ENCODE measurements at places on chromosomes 7 and 10.

DNA sequence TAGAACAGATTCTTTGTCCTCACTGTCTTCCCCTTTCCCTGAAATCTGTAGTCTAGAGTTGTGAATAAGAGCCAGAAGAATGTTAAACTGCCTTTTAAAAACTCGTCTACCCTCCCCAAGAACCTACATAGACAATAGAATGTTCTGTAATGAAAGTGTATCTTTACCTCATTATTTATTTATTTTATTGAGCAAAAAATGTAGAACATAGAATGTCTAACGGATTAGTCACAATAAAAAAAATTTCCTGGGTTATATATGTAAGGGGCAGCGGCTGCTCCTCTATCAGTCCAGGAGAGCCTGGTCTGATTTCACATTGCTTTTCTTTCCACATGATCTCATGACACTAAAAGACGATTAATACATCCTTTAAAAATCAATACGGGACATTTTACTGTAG lies 135.7 kb downstream of the SDK1 start:
- no peak for DNase-seq

DNA sequence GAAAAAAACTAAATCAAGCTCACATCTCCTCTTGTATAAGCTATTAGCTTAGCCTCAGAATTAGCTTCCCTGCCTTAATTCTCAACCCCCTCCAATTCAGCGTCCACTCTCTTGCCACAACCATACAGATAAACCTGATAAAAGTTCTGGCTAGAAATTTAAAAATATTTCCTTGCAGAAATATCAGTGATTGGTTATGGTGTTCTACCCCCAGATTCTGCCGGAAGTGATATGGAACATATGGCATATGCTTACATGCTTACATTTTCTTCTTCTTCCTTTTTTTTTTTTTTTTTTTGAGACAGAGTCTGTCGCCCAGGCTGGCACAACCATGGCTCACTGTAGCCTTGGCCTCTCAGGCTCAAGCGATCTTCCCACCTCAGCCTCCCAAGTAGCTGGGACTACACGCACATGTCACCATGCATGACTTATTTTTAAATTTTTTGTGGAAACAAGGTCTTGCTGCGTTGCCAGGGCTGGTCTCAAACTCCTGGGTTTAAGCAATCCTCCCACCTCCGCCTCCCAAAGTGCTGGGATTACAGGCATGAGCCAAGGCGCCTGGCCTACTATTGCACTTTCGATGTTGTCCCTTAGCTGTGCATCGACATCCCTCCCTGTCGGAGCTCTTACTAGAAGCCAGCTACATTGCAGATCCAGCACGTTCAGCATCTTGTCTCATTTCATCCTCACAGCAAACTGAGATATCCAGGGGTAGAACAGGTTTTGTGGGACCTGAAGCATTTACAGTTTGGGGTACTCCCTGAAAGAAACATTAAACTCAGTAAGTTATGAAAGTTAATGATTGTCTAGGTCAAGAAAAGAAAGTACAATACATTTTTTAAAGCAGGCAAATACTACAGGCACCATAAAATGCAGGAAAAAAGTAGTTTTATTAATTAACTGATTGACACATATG lies 205.6 kb upstream of the TCF7L2 start:
- no peak for DNase-seq

- no peak for DNase-seq
These were observed 98.5 kb upstream of the LRRTM3 start for GRCh38 chr10:66827353-66827752.

- no peak for DNase-seq
These were observed 2.3 kb downstream of the FBXO24 start for GRCh38 chr7:100588438-100588837.

GRCh38 chr10:50375745-50376144 lies 124.4 kb upstream of the ASAH2 start:
- no peak for DNase-seq

DNA sequence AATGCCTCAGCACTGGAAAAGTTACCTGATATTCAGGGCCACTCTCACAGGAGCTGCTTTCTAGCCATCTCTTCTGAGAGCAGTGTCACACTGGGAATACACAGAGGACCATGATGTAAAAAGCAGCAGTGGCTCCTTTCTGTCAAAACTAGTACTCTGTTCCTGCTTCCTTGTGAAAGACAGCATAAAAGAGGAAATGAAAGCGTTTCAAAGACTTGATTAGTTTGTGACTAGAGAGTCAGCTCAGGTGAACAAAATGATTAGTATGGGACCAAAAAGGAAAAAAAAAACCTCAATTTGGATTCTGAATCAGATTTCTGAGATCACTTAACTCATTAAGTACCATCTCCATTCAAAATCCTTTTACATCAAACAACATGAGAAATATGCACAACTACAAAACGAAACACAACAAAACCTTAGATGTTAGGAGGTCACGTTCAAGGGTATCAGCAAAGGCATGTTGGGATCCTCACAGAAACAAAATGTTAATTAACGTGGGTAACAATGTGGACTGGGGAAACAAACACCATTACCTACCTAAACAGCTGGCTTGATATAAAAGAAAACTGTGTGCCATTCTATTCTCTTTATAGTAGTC lies 103.7 kb downstream of the MACC1 start:
- DNase-seq = no peak

GRCh38 chr10:128316925-128317324 lies 190.7 kb upstream of the MKI67 start:
- DNase-seq = no peak
